ENCODE measurements at places on chromosomes 12 and 14.

- DNase-seq = no peak
Measured at GRCh38 chr12:16285586-16285985, 8.1 kb upstream of the SLC15A5 start.

DNA sequence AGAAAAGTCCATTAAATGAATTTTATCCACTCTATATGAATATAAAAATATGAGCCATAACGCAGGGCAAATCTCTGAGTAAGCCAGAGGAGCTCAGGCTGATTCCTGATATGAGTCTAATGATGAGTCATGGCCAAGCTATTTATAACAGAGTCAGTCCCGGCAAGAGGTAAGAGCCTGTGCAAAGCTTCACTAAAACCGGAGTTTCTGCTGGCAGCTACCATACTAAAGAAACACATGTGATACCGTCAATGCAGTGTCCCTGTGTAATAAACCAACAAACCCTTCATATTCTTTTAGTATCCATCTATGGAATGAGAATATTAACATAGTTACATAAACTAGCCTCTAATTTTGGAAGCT is 319.4 kb downstream of the KCNC2 start:
- DNase-seq = no peak

DNA sequence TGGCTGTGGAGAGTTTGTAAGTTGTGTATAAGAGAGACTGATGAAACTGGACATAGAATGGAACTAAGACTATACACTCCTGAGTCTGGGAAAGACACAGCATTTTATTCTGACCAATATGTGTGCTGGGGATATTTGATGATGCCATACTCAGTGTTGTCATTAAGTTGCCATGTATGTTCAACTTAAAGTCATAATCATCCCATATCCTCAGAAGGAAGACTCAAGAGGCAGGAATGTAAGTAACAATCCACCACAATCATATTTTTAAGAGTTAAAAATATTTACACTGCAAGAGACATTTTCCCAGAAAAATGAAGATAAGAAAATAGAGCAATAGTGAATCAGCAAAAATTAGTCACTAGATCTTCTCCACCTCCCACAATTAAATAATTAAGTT is 120.1 kb downstream of the MDGA2 start:
- DNase-seq = no peak

DNA sequence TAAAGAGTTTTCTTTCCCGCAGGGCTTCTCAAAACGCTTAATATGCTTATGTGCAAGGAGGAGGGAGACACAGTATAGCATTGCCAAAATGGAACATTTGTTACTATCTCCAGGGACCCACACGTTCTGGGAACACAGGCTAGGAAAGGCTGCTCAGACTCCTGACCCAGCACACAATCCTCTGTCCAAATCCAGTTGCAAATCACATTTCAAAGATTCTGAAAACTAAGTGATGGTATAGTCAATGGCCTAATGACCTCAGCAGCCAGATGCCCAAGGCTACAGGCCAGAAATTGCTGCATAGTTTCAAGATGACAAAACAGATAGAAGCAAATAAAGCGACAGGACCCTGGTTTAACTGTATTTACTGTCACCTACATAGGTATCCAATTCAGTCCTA is 97.0 kb upstream of the GRIP1 start:
- DNase-seq = no peak

DNA sequence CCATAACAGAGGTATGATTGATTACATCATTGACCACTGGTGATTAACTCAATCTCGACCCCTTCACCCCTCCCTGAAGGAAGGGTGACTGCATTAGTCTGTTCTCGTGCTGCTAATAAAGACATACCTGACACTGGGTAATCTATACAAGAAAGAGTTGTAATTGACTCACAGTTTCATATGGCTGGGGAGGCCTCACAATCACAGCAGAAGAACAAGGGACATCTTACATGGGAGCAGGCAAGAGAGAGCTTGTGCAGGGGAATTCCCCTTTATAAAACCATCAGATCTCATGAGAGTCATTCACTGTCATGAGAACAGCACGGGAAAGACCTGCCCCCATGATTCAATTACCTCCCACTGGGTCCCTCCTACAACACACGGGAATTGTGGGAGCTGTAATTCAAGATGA is 55.9 kb upstream of the TMCC3 start:
- no peak for DNase-seq

- DNase-seq = no peak
Measured at GRCh38 chr12:69324797-69325466, 23.2 kb upstream of the LYZ start.

- DNase-seq = no peak
Measured at GRCh38 chr12:67504026-67504425, 144.5 kb upstream of the DYRK2 start.

DNA sequence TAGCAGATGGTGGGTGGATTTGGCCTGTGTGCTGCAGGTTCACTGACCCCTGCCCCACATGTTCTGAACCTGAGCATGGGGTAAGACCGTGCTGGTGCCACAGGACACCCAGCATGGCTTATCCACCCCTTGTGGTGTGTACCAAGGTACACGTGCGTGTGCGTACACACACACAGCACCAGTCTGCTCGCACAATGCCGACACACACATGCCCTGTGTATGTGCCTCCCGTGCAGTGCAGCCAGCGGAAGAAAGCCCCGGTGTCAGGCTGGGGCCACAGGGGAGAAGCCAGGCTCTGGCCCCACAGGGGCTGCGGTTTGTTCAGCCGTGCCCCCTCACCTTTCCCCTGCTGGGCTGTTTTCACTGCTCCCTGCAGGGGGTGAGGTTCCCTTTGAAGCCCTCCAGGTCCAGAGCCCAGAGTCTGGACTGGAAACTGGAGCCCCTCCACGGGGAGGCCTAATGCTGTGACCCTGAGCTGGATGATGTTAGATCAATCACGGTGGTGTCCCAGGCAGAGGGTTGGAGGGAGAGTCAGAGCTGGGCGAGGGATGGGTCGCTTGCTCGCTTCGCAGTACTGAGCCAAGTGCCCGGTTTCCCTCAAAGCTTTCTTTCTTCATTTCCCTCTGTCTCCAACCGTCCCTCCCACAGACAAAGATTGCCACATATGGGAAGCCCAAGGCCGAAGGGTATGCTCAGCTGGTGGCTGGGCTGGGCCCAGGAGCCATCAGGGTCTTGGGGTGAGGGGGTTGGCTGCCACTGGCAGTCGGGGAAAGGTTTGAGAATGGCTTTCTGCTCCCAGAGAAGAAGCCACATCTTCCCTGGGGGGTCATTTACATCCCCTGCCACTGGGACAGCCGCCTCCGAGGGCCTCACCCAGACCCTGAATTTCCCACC is 6.2 kb downstream of the DTX1 start:
- no peak for DNase-seq

DNA sequence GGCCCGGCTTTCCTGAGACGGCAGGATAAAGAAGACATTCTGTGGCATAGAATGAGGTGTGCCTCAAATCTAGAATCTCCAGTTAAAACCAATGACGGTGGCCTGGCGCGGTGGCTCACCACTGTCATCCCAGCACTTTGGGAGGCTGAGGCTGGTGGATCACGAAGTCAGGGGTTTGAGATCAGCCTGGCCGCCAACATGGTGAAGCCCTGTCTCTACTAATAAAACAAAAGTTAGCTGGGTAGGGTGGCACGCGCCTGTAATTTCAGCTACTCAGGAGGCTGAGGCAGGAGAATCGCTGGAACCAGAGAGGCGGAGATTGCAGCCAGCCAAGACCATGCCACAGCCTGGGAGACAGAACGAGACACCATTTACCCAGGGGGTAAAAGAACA is 193.6 kb downstream of the ALG10 start:
- no peak for DNase-seq

DNA sequence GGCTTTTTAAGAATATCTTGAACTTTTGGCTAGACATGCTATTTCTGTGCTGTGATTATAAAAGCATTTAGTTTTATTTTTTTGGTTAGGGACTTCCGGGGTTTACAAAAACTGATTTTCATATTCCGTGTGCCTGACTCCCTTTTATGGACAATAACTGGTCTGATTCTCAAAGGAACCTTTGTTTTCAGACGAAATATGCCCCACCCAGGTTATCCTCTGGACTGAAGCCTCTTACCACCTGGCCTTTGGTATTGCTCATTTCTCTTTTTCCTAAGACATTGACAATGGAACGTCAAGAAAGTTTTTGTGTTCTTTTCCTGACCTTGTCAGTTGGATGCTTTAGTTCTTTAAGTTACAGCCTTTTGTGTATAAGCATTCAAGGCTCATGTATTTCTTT is 10.8 kb downstream of the TIGAR start:
- DNase-seq = no peak

- no peak for DNase-seq
Measured at GRCh38 chr12:107570721-107571120, 114.9 kb upstream of the PWP1 start.

- no peak for DNase-seq
Measured at GRCh38 chr14:77055306-77055705, 26.8 kb upstream of the IRF2BPL start.

DNA sequence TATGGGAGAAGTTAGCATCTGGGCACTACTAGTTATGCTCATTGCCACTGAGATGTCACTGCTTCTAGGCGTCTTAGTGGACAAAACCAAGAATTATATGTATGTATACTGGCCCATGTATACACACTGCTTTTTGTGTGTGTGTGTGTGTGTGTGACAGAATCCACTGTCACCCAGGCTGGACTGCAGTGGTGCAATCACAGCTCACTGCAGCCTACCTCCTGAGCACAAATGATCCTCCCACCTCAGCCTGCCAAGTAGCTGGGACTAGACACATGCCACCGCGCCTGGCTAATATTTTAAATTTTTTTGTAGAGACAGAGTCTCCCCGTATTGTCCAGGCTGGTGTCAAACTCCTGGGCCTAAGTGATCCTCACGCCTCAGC is 25.2 kb downstream of the LIMA1 start:
- DNase-seq = no peak

- DNase-seq = no peak
Measured at GRCh38 chr12:50458606-50459005, 46.2 kb upstream of the DIP2B start.

DNA sequence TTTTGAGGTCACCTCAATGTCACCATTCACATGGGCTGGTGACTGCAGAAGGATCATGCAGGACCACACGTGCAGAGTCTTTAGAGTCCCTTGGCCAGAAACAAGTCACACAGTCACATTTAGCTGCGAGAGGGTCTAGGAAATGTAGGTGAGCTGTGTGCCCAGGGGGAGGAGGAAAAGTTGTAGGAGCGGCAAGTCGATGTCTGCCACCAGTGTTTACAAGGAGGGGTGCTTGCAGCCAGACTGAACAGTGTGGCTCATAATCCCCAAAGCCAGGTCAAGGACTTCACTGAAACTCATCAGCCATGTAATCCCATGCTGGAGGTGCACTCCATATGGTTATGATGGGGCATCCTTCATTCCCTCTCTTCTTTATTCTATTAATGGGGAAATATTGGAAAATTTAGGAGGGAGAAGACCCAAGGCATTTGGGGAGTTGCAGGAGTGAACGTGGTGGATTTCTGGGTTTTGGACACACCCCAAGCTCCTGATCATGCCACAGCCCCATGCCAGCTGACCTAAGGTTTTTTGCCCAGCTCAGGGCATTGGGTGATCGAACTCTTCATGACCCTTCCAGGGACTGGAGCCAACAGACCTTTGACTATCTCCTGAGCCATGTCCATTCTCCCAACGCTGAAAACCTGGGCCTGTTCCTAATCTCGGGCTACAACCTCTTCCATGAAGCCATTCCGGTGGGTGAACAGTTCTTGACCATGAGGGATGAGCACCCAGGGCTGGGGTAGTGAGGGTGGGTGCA is 7.2 kb downstream of the DAO start:
- DNase-seq = no peak

GRCh38 chr12:18979401-18980126 is 150.0 kb upstream of the PLEKHA5 start:
- no peak for DNase-seq

DNA sequence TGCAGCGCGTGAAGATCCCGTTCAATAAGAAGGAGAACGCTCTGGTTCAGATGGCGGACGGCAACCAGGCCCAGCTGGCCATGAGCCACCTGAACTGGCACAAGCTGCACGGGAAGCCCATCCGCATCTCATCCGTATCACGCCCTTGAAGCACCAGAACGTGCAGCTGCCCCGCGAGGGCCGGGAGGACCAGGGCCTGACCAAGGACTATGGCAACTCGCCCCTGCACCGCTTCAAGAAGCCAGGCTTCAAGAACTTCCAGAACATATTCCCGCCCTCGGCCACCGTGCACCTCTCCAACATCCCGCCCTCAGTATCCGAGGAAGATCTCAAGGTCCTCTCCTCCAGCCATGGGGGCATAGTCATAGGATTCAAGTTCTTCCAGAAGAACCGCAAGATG is 131.9 kb upstream of the FUT8 start:
- no peak for DNase-seq

GRCh38 chr12:91633206-91633605 is 450.6 kb upstream of the DCN start:
- no peak for DNase-seq

DNA sequence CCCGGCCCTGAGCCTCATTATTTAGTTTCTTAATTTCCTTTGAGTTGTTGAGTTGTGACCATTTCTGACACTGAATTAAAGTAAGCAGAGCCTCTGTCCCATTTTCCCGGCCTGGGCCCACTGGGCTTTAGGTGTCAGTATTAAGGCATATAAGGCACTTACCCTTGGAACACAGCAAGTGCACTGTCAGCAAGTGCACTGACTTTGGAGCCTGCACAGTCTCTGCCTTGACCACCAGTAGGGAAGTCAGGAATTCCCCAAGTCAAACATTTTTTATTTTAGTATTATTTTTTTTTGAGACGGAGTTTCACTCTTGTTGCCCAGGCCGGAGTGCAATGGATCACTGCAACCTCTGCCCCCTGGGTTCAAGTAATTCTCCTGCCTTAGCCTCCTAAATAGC is 56.6 kb downstream of the MAX start:
- no peak for DNase-seq

- DNase-seq = no peak
Measured at GRCh38 chr12:80679346-80680131, 27.9 kb upstream of the MYF6 start.

DNA sequence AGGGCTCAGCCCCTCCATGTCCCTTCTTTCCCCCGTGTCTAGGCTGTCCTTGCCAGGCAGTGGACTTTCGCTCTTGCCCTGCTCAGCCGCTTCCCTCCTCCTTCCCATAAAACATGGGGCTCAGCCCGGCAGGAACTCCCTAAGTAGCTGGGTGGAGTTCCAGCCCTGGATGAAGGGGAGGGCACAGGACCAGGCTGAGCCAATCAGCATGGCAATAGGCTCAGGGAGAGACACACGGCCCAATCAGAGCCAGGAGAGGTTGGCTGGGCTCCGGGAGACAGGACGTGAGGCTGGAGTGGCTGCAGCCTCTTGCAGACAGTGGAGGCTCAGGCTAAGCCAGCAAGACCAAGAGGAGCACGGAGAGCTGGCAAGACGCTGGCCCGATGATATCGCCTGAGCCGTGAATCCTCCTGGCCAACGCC is 54.3 kb downstream of the GALNT9 start:
- no peak for DNase-seq

- no peak for DNase-seq
Measured at GRCh38 chr12:70840656-70841350, 79.7 kb downstream of the PTPRR start.

GRCh38 chr12:63021116-63021515 is 86.2 kb upstream of the PPM1H start:
- no peak for DNase-seq

DNA sequence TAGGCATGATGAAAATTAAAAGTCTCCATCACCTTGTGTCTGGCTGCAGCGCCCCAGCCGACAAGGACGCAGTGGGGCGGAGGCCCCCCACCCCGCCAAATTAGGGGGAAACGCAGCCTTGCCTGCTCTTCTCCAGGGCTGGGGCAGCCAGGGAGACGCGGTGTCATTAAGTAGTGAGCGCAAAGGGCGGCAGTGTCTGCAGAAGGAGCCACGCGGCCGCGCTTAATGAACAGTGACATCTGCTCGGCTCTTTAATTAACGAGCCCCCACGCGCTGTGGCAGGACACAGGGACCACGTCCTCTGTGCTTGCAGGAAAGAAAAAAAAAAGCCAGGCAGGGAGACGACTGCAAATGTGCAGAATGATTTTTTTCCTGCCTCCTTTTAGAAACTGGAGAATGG is 93.4 kb upstream of the NCOR2 start:
- DNase-seq = no peak

Data from stimulated activated CD4-positive, alpha-beta T cell treated with anti-CD3 and anti-CD28 coated beads, Interleukin-1b, Interleukin-23, amount 100 ng/mL, for 1 hour (primary cell).